ENCODE measurements at places on chromosomes 1 and 21. TPM values are rescaled to one million over a fixed set of nuclear protein-coding genes. Genes with fewer than 3 reads are reported as not detected.

DCDC2B gene
- total RNA-seq: not detected

MROH9 gene
- not detected for total RNA-seq

SLAMF9 gene
- total RNA-seq: not detected

MFAP2 gene
- 37.9 TPM for total RNA-seq

TMEM81 gene
- total RNA-seq: 2.9 TPM
